ENCODE measurements at places on chromosomes 7 and 10.

GRCh38 chr10:61863981-61864380, 37.5 kb upstream of the ARID5B start:
- DNase-seq: no peak

DNA sequence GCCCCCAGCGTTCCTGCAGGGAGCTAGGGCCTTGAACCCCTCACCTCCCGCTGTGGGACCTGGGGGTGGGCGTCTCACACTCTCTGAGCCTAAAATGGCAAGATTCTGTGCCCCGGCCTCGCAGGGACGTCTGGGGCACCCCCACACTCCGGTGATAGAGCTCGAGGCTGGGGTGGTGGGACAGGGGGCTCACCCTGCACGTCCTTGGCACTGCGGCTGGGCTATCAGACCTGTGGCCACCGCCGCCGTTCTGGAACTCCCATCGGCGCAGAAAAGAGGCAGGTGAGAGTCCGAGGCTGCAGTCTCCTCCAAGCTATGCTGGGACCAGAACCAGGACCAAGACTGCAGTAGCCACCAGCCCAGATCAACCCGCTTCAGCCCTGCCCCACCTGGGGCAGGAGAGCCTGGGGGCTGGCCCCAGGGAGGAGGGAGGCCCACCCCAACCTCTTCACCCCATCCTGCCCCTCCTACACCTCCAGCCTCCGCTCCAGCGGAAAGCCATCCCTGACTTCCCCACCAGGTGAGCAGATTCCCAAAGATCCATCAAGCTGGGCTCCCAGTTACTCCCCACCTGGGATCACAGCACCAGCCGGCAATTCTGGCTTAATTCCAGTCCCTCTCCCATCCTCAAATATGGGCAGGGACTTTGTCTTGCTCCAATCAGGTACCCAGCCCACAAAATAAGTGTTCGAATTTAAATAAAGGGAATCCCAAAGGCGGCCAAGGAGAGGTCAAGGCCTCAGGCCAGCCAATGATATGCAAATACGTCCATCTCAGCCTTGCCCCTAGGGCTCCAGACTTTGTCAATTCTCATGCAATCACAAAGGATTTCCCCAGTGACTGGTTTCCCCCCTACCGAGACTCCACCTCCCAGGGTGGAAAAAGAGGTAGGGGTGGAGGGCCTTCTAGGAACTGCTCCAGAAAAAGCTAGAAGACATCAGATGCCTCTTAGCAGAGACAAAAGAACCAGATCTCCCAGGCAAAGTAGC, 16.4 kb downstream of the TNRC18 start:
- no peak for DNase-seq

- DNase-seq: peak; percentile 65
These were observed 191.4 kb downstream of the FAM107B start for GRCh38 chr10:14583252-14583651.

GRCh38 chr7:84196084-84196503, 1.5 kb upstream of the SEMA3A start:
- no peak for DNase-seq

- DNase-seq: no peak
These were observed 14.7 kb downstream of the WDR37 start for GRCh38 chr10:1070919-1071318.
